Stimulated activated CD4-positive, alpha-beta T cell treated with anti-CD3 and anti-CD28 coated beads, Interleukin-1b, Interleukin-23, amount 100 ng/mL, for 4 hours (primary cell): ENCODE measurements at places on chromosomes 4 and X.

DNA sequence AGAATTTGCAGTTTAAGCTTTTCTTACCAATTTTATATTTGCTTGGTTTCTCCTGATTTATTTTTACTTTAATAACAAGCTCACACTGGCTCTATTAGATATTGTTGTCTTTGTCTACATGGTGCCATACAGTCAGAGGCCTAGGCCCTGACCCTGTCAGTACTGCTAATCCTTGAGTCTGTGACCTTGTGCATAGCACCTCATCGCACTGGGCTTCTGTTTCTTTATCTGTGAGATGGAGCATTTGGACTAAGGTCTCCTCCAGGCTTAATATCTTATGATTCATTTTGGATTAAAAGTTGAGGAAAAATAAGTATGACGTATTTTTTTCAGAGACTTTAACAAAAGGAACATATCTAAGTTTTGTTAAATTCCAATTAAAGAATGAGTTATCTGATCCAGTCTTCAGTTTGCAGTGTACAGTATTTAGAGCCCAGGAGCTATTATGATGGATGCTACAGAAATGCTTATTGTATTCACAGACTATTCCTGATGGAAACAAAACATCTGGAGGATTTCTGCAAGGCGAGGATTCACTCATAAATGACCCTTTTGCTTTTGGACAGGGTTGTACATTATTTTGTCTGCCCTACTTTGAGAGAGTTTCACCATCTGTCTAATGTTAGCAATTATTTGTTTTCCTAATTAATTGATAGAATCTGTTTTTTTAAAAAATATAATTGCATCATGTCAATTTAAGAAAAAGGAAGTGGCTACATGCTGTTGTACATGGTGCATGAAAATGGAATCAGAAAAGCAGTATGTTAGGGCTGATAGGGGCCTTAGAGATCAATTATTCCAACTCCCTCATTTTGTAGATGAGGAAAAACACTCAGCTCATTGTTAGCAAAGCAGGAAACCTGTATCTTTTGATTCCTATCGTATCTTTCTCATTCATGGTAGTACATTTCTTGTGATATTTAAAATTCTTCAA, 203.6 kb downstream of the BANK1 start:
- DNase-seq = no peak

GRCh38 chr4:153409412-153409811, 56.7 kb upstream of the TMEM131L start:
- no peak for DNase-seq

DNA sequence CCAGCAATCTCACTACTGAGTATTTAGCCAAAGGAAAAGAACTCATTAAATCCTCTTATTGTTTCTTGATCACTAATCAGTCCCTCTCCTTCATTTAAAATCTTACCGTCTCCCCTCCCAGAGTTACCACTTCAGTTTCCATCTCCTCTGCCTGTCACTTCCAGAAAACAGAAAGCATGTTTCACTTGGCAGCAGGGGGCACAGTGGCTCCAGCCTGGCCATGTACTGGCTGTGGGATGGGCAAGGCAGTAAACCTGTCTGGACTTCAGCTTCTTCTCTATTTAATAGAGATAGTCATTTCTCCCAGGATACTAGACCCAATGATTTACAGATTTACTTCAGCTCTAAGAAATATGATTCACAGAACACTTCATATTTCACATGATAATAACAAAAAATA, 63.2 kb downstream of the CD40LG start:
- no peak for DNase-seq

- DNase-seq = no peak
Observed at GRCh38 chr4:157405070-157405469, 184.5 kb downstream of the GRIA2 start.

GRCh38 chr4:12389604-12390003, 960.9 kb upstream of the HS3ST1 start:
- DNase-seq = no peak

GRCh38 chrX:1686642-1687041, 71.8 kb downstream of the ASMT start:
- no peak for DNase-seq

DNA sequence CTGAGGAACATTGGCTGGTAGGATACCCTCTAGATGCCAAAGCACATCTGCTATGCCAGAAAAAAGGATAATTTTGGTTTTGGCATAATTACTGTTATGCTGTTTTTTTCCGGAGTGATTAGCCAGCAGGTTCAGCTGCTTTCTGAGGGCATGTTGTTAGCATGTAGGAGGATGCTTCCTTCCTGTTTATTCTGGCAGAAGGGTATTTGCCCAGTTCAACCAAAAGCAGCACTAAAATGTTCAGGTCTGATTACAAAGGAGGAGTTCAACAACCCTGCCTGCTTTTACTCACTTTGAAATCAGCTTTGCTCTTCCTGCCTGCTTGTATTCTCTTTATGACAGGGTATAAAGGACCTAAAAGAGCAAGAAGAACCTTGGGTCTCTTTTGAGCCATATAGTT, 21.9 kb downstream of the ERCC6L start:
- DNase-seq = no peak

- DNase-seq = no peak
Observed at GRCh38 chr4:152010710-152011079, 249.9 kb upstream of the GATB start.

- DNase-seq = no peak
Observed at GRCh38 chr4:6839579-6839978, 57.1 kb downstream of the KIAA0232 start.

- no peak for DNase-seq
Observed at GRCh38 chr4:73715659-73716058, 24.7 kb upstream of the CXCL8 start.

- DNase-seq = no peak
Observed at GRCh38 chr4:164606478-164606877, 147.5 kb upstream of the SMIM31 start.
